ENCODE measurements at places on chromosomes 12 and 14.

DNA sequence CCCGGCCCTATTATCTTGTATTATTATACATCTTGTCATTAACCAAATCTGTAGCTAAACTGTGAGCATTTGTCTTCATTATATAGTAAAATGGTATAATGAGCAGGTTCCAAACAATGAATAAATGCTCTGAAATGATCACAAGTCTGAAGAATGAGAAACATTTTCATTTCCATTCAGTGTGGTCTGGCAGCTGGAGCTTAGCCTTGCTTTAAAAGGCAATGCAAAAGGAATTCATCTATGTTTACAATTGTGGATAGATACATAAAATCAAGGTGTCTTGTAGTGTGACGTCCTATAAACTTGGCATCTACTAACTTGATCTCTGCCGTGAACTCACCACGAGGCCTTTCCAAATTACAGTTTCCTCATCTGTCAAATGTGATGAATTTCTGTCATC is 168.3 kb downstream of the RMST start:
- DNase-seq, result no peak

- DNase-seq, result no peak
These were observed 77.4 kb upstream of the GTF2A1 start for GRCh38 chr14:81298122-81298521.

- no peak for DNase-seq
These were observed 863.3 kb downstream of the BCL11B start for GRCh38 chr14:98408713-98409112.

GRCh38 chr12:5171701-5172100 is 128.0 kb downstream of the KCNA5 start:
- DNase-seq, result no peak

- DNase-seq, result no peak
These were observed 429.1 kb upstream of the CCDC196 start for GRCh38 chr14:66056926-66057552.

DNA sequence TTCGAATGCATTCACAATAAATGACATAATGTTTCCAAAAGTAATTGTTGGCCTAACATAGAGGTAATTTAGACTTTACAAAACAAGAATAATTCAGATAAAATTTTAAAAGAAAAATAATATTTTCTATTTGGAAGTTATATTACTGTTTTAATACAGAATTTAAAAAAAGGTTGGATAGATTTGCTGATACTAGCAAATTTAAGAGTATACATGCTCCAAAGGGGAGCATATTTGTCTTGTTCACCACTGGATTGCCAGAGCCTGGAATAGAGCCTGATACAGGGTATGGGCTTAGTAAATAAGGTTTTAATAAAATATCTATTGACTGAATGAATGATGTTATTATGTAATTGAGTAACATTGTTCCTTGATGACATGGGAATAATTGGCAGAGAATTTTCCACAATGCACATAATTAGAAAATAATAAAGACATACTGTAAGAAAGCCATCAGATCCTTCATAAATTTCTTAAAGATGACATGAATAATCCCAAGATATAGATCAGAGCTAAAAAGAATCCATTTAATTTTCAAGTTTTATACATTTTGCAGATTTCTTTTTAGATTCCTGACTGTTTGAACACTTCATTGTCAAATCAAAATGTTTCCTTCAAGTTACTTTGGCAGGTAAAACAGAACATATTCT is 305.3 kb downstream of the SLC6A15 start:
- no peak for DNase-seq

- no peak for DNase-seq
These were observed 583.5 kb upstream of the TBX3 start for GRCh38 chr12:115267464-115267863.

- no peak for DNase-seq
These were observed 4.5 kb upstream of the EVL start for GRCh38 chr14:100060760-100061159.

DNA sequence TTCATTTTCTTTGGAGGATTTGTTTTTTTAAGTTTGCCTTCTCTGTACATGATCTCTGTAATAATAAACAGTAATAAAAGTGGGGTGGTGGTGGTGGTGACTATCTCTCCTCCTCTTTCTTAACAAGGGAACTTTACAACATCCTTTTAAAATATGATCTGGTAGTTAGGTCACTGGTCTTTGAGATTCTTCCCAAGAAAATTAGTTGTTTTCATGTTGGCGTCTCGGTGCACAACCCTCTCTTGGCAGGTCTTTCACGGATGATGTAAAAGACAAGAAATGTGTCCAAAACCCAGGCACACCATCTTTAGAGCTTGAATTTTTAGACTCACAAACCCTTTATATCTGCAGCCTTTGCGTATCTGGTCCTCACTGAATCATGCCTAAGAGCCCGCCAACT is 488.5 kb upstream of the TBX3 start:
- no peak for DNase-seq

GRCh38 chr12:113049976-113050742 is 6.4 kb upstream of the DTX1 start:
- DNase-seq, result peak; percentile 60

DNA sequence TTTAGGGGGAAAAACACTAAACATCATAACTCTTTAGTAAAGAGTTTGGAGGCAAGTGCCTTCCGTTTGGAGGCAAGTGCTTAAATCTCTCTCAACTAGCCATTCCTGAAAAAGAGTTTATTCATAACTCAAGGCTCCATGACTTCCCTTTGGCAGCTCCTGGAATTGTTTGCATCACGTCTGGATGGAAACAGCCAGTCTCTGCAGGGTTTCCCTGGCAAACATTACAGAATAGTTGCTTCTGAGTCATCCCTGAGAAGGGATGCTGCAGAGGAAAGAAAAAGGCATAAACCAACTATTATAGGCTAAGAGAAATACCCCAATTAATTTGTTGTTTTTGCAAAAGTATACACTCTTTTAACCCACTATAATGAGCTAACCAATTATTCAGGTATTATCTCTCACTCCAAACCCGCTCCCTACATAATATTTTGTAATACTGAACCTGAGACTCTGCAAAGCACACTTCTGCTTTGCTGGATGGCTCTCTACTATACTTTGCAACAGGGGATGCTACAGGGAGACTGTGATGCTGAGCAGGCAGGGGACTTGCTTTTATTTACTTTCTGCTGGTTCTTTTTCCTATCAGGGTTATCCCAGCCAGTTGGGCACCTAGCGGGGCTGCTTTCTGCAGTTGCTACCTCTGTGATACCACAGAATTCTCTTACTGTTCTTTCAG is 497.7 kb downstream of the FUT8 start:
- no peak for DNase-seq

- DNase-seq, result peak; percentile 79
These were observed 764 bp downstream of the DYNLL1 start for GRCh38 chr12:120496413-120497340.

DNA sequence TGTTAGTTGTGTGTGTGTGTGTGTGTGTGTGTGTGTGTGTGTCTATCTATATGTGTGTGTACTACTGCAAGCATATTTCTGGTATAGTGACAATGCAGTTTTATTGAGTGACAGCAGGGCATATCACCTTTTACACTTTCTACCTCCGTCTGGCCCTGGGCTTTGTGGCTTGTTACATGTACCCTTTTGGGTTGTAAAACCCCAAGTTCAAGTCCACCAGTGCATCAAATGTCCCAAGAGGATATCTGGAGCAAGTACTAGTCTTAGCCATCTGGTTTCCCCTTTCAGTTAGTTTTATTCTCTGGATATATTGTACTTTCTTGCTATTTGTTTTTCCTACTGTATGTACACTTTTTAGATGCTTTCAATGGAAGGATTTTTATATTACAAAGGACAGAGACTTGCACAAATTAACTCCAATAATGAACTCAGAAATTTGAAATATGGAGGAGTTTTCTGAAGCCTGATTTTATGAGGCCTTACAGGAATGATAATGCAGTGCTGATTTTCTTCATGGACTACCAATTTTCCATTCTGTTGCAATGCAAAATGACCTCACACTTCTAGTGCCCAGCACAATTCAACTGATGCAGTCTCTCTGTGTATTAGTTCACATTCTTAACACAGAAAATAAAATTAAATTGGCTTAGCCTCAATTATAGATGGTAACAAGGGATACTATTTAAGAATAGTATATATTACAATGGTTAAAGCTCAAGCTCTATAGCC is 29.1 kb downstream of the SLC16A7 start:
- no peak for DNase-seq

DNA sequence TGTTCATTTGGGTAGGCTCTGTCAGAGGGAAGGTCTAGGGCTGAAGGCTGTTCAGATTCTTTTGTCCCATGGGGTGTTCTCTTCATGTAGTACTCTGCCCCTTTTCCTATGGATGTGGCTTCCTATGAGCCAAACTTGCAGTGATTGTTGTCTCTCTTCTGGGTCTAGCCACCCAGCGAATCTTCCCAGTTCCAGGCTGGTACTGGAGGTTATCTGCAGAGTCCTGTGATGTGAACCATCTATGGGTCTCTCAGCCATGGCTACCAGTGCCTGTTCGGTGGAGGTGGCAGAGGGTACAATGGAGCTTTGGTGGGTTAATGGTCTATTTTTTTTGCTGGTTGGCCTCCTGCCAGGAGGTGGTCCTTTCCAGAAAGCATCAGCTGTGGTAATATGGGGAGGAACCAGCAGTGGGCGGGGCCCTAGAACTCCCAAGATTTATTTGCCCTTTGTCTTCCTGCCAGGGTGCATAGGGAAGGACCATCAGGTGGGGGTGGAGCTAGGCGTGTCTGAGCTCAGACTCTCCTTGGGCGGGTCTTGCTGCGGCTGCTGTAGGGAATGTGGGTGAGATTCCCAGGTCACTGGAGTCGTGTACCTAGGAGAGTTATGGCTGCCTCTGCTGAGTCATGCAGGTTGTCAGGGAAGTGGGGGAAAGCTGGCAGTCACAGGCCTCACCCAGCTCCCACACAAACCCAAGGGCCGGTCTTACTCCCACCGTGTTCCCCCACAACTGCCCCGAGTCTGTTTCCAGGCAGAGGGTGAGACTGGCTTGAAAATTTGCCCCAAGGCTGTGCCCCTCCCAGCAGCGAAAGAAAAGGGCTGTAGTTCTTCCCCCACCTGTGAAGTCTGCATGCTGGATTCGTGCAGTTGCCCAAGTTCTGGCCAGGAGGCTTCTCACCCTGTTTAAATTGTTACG is 17.5 kb downstream of the MTRFR start:
- DNase-seq, result no peak

DNA sequence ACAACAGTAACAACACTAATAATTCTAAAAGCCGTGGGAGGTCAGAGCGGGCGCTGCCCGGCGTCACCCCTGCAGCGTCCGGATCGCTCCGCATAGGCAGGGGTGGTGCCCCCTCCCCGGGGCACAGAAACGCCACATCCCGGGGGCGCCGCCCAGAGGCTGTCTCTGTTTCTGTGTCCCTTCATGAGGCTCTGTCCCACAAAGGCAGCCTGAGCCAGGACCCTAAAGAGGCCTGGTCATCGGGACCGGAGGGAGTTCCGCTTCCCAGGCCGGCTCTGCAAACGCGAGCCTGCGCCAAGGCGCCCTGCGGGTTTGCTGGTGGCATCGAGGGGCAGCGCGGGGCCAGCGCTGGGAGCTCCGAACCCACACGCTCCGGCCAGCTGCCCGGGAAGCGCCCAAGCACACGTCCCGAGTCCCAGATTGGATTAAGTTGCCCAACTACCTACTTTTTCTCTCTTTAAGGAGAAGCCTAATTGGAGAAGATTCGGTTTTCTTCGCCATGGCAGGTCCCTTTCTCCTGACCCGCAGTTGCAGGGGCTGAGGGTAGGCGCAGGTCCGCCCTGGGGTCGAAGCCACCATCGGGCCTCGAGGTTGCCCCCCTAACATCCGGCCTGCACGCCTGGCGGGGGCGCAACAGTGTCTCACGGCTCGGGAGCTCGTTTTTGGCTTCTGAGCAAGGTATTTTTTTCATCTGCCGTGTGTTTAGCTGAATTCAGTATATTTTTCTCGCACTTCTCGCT is 421.7 kb downstream of the VRK1 start:
- peak; percentile 13 for DNase-seq

DNA sequence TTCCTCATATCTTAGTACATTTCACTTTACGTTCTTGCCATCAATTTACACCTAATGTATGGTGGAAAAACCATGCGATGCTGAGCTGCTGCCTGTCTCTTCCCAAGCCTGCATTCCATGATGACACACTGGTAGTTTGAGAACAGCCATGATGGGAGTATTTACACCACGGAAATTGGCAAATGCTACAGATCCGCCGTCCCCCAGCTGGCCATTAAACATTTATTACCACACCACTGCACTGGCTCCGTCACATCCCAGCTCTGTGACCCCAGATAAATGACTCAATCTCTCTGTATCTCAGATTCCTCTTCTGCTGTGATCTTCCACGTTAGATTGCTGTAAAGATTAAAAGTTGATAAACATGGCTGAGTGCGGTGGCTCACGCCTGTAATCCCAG is 13.9 kb downstream of the ESRRB start:
- DNase-seq, result no peak

- no peak for DNase-seq
These were observed 88.9 kb downstream of the SLC2A13 start for GRCh38 chr12:40016980-40017379.

- no peak for DNase-seq
These were observed 91.9 kb downstream of the CRACR2A start for GRCh38 chr12:3661028-3661427.

- no peak for DNase-seq
These were observed 154.3 kb downstream of the BCL11B start for GRCh38 chr14:99117671-99118045.

- no peak for DNase-seq
These were observed 57.2 kb upstream of the FICD start for GRCh38 chr12:108457734-108458361.

GRCh38 chr12:122888232-122888752 is 7.6 kb downstream of the VPS37B start:
- DNase-seq, result peak; percentile 82

GRCh38 chr12:132642846-132643835 is 24.6 kb downstream of the P2RX2 start:
- no peak for DNase-seq

GRCh38 chr14:73170686-73171085 is 34.4 kb downstream of the PSEN1 start:
- DNase-seq, result no peak

DNA sequence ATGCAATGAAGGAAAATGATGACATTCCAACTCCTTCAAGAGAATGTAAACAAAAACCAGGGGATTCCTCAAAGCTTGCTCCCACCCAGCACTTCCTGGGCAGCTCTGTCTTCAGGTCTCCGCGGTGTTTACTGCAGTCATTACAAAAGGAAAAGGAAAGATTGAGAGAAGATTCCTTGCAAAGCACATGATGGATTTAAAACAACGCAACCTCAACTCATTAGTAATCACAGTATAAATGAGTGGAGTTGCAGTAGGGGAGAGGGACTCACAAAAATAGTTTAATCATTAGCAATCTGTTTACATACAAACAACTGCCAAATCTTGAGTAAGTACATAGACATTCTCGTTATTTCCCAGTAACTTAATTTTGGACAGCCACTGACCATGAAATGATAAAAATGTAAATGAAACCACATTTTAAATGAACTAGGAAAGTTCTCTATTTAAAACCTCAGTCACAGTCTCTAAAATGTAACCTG is 49.7 kb upstream of the OVCH1 start:
- no peak for DNase-seq

DNA sequence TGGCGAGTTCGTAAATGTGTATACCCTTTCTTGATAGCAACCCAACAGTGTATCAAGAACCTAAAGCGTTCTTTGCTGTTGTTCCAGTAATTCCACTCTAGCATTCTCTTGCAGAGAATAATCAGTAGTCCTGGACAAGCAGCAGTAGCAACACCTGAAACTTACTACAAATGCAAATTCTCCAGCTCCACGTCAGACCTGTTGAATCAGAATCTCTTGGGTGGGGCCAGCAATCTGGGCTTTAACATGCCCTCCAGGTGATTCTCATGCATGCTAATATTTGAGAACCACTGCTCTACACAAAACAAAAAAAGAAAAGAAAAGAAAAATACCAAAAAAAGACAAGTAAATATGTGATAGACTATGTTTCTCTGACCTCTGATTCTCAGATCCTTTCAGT is 10.1 kb downstream of the PTGDR start:
- no peak for DNase-seq

GRCh38 chr14:74502236-74503019 is 8.9 kb downstream of the ISCA2 start:
- DNase-seq, result no peak
